ENCODE measurements at places on chromosomes 3 and 15.

GRCh38 chr15:100114100-100114499 lies 227.7 kb downstream of the ADAMTS17 start:
- DNase-seq = peak; percentile 80

DNA sequence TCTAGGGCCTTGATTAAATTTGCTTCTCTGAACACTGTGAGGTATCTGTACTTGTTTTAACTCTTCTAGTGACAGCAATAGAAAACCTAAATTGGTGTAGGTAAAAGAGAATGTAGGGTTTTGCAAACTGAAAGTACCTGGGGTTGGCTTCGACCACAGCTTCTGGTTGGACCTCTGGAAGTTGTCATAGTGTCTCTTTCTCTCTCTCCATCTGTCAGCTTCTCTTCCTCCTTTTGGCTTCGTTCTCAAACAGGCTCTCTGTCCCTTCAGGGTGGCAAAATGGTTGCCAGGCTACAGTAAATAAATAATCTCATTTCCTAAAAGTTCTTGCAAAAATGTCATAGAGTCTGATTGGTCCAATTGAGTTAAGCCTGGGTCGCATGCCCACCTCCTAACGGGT lies 149.3 kb upstream of the CTDSPL start:
- DNase-seq = no peak

DNA sequence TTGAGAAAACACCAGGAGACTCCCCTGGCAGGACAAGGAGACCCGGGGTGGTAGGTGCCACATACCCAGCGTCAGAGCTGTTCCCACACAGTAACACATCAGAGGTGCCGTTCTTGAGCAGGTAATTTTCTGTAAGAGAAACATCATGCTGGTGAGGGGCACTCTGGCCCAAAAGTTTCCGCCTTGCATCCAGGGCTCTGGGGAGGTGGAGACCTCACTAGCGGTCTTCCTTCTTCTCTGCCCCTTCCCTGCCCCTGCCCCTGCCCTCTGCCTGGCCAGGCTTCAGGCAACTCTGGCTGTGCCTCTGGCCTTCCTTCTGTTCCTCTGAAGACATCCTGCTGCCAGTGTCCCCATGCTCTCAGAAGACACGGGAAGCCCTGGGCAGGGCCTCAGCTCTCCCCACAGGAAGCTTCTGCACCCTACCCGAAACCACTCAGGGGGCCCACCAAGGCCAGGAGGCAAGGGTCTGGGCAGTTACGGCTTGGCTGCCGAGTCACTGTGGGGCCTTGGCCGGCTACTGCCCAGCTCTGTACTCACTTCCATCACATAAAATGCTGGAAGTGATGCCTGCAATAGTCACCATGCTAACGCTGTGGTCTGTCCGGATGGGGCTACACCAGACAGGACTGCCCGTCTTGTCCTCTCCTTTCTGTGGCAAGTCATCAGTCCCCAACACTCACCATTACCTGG lies 41.3 kb downstream of the SCN5A start:
- DNase-seq = no peak

GRCh38 chr3:20890111-20890519 lies 704.1 kb upstream of the SGO1 start:
- DNase-seq = no peak

DNA sequence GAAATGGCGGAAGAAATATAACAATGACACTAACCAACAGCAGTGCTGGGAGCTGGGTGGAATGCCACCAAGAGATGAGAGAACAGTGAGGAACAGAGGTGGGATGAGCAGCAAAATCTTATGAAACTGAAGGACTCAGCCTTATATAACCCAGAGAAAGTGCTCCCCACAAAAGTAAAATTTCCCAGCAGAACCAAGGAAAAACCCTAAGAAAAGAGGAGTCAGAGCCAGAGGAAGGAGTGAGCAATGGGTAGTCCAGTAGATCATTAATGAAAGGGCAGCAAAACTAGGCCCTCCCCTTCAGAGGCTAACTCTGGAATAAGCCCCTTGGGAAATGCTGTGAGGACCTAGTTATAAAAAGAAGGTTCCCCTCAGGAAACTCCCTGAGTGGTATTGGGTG lies 24.7 kb upstream of the UBE2E1 start:
- DNase-seq = no peak

DNA sequence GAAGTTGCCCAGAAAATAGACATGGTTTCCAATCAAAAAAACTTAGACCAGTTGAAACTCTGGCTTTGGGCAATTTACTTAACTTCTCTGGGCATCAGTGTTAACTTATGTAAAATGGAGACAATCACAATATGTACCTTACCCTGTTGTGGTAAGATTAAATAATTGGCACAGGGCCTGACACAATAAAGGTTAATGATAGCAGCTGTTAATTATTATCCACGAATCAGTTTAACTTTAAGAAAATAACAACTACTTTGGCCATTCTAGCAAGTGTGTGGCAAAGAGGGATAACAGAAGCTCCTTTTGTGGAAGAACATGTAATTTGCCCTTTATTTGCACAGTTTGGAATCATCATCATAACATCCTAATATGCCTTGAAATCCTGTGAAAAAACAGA lies 787.6 kb downstream of the FHIT start:
- no peak for DNase-seq

- DNase-seq = no peak
Measured at GRCh38 chr15:31975830-31976229, 54.5 kb upstream of the CHRNA7 start.

- no peak for DNase-seq
Measured at GRCh38 chr3:187012609-187013051, 82.3 kb downstream of the ST6GAL1 start.

DNA sequence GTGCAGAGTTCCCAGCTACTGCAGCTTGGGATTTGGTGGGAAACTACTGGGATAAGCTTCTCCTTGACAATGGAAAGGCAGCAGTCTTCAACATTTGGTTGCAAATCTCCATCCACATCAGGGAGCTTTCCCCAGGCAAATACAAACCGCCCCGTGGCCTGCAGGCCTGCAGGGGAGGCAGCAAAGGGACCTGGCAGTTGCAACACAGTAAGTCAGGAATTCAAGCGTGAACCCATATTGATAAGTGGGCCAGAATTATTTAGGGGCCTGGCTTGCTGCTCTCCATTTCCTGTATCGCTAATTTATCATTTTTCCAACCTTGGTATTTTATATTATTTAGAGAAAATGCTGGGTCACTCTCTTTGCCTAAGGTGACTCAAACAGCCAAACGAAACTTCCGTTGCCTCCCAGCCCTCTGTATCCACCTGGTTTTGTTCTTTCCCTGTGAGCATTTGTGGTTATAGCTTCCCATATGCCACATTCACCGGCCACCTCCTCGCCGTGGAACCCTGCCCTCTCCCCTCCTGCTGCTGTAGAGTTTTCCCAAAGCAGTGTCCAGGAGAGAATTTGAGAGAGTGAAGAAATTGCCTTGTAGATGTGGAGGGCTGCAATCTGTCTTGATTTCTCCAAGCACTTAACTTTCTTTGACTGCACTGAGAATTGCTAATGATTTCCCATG lies 34.8 kb downstream of the B3GALNT1 start:
- DNase-seq = no peak

GRCh38 chr3:154089421-154090420 lies 31.5 kb upstream of the ARHGEF26 start:
- DNase-seq = no peak

DNA sequence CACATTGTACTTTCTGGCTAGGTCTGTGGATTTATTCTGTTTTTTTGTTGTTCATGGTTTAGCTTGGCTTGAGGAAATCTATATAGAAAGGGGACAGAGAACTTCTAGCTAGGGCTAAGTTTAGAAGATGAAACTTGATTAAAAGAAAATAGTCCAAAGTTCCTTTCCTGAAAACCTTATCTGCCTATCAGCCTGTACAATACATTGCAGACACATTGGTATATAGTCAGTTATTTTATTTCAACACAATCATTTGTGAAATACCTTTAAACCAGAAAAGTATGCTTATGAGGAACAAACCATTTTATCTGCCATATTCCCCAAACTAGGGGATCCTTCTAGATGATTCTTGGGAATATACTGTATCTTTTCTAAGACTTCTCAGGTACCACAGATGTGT lies 147.3 kb upstream of the CGNL1 start:
- DNase-seq = no peak

DNA sequence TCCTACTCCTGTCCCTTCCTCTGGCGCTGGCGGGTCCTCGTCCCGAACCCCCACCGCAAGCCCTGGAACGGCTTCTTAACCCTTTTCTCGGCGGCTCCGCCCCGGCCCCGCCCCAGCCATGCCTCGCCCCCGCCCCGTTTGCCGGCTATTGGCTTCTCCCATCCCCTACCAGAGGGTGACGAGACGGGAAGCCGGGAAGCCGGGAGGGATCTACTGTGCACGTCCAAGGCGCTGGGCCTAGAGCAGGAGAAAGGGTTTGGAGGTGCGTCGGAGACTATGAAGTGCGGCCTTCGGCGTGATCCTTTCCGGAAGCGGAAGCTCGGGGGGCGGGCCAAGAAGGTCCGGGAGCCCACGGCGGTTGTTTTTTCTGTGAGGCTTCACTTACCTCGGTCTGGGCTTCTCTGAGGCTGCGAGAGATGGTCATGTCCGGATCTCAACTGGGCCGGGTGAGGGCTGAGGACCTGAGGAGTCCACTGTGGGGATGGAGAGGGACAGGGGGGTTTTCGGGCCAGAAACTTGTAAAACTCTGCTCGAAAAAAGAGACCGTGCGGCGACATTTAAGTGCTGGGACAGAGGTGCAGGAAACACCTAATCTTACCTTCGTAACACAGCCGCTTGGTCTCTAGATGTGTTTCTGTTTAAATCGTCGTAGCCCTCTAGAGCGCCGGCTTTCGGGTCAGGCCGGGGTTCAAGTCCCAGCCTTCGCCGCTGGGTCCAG lies 21.4 kb downstream of the ROPN1B start:
- DNase-seq = no peak

GRCh38 chr15:59609730-59610712 lies 1.6 kb upstream of the GCNT3 start:
- DNase-seq = no peak

DNA sequence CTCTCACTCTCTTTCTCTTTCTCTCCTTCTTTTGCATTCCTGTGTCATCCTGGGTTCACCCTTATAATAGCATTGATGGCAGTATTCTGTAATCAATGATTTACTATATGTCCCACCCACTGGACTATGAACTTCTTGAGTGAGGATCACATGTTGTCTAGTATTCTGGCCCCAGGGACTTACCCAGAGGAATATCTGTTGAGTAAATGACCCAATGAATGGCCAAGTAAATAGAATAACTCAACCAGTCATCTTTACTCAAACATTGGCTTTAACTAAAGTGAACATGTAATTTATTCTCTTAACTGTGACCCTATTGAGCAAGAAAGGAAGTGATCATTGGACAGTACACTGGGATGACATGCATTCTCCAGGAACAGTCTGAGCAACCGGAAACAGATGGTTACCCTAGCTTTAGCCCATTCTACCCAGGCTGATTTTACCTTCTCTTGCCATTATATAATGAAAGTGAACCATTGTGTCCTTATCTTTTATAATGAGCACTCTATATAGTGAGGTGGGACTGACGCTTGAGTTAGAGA lies 94.5 kb upstream of the SOX14 start:
- no peak for DNase-seq

DNA sequence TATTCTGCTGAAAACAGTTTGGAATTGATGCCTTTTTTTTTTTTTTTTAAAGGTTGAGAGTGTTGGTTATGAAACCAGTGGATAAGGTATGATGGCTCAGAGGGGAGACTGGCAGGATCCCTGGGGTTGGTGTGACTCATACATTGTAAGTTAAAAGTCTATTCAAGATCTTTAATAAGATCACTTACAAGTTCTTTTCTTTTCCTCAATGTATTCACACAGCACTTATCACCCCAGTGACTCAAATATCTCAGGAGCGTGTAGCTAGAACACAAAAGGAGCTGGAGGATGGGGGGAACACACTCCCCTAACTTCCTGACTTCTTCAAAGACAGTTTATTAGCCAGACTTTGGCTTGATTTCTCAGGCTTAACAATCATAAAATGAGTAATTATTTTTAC lies 285.3 kb downstream of the SV2B start:
- no peak for DNase-seq

DNA sequence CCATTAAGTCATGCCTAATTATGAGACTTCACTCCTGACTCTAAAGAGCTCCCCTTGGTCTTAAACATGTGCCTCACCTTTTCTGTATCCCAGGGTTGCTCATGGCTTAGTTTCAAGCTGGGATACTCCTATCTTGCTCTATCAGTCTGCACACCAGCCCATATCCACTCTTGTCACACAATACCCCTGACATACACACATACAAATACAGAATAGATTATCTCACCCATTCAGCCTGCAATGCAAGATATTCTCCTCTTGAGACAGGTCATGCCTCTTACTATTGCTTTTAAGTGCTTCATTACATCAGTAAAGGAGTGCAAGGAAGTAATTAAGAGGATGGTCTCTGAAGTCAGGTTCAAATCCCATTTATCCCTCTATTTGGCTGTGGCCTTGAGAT lies 587.3 kb downstream of the IGSF11 start:
- DNase-seq = no peak

DNA sequence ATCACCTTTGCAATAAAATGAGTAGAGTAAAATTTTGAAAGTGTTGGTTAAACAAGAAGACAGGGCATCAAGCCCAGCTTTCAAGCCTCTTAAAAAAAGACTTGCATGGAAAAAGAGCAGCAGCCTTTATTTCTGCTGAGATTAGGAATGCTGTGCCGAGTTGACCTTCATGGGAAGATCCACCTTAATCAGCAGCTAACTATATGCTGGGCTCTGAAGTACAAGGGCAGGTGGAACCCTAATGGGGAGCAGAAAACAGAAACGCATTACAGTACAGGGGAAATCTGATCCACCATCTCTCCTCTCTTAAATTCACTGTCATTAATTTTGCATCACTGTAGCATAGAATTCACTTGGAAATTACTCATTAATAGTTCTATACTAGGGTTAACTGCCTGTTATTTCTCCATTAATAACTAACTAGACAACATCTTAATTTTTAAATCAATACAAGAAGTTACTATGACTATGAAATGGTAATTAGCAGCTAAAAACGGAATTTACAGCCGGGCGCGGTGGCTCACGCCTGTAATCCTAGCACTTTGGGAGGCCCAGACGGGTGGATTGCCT lies 133.6 kb downstream of the GHSR start:
- DNase-seq = no peak

DNA sequence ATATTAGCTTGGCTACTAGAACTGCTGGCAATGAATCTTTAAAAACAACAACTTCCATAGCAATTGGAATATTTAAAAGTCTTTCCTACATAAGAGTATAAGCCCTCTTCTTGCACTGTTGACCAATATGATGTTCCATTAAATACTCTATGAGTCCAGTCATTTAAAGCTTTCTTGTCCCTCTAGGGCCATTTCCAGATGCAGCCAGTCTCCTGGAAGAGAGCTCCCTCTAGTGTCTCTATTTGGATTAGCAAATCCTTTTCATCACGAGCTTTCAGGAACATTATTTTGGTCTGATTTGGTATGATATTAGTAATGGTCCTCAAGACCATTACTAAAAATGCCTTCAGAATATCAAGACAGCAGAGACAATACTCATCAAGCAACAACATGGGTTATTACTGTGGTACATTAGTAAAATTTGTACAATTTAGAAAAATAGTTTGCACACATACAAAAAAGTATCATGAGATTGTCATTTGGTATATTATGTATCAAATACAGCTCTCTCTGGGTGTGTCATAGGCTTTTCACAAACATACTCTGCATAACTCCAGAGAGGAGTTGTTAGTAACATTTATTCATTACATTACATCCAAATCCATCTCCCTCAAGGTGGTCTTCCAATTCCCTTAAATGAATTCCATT lies 101.3 kb downstream of the DPH6 start:
- peak; percentile 41 for DNase-seq

Data from globus pallidus (tissue), 1 donor.